GDM1 (cell line): ENCODE measurements at places on chromosomes 2 and 18.

DNA sequence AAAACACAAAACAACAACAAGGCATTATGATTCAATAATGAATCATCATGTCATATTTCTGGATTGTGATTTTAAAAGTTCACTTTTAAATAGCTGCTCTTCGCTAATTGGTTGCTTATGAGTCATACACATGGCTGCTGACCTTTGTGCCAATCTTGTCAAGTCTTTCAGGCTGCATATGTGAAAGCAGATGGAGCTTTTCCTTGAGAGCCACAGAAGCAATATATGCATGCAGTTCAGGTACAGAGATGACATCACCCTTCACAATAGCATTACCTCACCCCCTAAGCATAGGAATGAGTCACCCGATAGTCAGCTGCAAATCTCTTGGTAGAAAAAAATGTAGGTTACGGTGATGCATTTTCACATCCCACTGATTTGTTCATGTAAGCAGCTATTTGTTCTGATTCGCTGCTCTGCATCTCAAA lies 27.2 kb downstream of the EIF2AK3 start:
- DNase-seq = no peak

DNA sequence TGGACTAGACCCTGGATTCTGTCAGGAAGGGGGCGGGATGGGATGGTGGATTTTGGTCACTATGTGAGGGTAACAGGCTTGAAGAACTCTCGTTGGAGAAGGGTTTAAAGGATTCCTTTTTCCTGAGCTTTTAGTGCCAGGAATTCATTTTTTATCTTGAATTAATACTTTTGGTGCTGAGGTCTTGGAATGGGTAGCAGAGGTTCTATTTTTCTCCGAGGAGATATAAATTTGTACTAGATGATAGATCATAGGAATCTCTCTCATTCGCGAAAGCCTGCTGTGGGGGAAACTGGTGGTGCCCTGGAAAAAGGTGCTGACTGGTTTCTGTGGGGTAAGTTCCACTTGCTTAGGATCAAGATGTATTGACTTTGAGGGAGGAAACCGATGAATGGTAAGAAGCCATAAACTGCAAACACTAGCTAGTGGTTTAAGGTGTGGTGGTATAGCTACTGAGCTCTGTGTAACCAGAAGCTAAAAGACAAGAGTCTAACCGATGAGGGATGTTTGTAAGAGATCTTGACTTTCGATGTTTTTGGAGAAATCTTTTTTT lies 706 bp downstream of the AGPS start:
- no peak for DNase-seq

- DNase-seq = no peak
Measured at GRCh38 chr18:79139206-79139605, 70.0 kb downstream of the ATP9B start.

GRCh38 chr18:30358555-30358954 lies 684.0 kb downstream of the DSC3 start:
- no peak for DNase-seq

DNA sequence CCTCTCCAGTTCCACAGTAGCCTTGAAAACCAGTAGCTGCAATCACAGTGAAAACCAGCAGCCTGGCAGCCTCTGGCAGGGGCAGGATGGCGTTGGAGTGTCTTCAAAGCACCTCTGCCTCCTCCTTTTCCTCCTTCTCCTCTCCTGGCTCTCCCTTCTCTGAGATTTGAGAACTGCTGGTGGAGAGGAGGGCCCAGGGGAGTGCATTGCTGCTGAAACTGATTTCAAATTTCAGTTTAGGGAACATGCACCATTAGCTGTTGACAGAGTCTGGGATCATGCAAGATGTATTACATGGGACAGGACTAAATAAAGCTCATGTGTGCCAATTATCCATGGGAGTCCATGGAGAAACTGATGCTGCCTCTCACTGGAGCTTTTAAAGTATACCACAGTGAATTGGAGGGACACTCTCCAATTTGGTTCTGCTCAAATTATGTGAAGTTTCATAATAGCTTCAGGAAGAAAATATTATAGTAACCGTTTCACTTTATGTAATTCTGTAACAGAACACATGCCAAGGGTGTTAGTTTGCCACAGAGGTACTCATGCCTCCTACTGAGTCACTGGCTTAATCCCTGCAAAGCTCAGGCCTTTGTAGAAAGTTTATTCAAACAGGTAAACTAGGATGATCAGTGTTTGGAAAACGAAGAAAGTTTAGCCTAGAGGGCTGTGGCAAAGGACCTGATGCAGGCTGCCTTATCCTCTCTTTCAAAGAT lies 146.1 kb downstream of the PRPF40A start:
- no peak for DNase-seq

DNA sequence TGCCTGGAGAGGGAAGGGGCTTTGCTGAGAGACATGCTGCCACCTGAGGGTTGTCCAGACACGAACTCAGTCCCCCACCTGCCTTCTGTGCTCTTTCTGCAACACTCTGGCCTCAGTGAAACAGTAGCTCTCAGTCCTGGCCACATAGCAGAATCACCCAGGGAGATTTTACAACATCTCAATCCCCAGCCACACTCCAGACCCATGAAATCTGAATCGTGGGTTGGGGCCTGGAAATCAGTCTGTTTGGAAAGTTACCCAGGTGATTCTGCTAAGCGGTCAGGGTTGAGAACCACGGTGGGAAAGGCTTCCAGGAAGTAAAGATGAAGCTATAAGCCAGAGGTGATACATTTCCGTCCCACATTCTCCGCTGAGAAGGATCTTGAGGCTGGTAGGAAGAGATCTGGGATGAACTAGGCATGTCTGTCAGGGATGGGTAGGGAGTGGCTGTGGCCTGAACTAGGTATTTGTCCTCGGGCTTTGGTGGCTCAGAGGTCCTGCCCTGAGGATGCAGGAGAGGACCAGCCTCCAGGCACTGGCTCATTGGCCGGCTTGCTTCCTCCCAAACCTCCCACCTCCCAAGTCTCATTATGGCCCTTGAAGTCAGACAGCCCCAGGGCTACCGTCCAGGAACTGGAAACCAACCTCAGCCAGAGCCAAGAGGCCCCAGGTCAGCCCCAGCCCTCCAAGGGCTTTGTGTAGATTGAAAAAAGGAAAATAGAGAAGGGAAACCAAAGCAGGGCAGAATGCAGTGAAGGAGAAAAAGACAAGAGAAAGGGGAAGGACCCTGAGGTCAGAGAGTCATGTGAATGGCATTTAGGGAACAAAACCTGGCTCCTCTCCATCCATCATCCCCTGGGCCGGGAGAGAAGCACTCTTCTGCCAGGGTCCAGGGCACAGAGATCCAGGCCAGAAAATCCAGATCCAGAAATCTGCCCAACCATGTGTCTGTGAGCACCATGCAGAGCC lies 119.6 kb downstream of the ZFP36L2 start:
- DNase-seq = no peak

DNA sequence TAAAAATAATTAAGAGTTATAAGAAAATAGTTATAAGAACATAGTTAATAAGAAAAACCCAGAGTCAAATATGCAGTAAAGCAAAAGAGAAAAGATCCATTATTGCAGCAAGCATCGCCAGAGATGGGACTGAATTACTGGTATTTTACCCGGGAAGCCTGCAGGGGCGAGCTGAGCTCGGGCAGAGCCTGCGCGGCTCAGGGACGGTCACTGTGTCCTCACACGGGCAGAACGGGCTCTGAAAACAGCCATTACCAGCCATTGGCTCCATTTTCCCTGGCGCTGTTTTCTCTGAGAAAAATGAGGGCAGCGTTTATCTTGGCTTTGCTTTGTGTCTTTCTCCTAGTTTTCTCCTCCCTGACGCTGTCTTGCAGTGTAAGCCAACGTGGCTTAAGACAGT lies 95.3 kb upstream of the ALKAL2 start:
- DNase-seq = no peak
